ENCODE measurements at places on chromosomes 7 and 10.

DNA sequence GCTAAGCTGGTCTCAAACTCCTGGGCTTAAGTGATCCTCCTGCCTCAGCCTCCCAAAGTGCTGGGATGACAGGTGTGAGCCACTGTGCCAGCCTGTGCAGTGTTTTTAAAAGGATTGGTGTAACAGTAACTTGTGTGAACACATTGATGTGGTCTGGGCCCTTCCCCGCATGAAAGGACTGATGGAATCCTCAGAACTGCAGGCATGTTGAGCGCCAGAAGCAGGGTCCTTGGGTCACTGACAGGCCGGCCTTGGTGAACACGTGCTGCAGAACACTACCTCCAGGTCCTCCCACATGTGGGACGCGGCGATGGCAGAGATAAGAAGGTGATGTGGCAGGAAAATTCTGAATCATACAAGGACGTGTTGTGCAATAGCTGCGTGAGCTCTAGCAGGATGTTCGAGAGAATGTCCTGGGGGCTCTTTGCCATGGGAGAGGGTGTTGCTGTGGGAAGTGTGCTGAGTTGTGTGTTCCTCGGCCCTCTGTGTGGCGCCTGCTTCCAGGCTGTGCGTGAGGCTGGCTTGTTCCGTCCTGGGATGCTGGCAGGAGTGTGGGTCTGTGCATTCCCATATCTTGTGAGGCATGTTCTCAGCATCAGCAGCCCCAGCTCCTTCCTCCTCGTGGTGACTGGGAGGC, 68.2 kb downstream of the DNAJB6 start:
- peak; percentile 94 for DNase-seq

GRCh38 chr7:74481458-74482196, 27.9 kb downstream of the GTF2IRD1 start:
- DNase-seq, result no peak

GRCh38 chr10:37434091-37434490, 308.7 kb downstream of the ANKRD30A start:
- no peak for DNase-seq

DNA sequence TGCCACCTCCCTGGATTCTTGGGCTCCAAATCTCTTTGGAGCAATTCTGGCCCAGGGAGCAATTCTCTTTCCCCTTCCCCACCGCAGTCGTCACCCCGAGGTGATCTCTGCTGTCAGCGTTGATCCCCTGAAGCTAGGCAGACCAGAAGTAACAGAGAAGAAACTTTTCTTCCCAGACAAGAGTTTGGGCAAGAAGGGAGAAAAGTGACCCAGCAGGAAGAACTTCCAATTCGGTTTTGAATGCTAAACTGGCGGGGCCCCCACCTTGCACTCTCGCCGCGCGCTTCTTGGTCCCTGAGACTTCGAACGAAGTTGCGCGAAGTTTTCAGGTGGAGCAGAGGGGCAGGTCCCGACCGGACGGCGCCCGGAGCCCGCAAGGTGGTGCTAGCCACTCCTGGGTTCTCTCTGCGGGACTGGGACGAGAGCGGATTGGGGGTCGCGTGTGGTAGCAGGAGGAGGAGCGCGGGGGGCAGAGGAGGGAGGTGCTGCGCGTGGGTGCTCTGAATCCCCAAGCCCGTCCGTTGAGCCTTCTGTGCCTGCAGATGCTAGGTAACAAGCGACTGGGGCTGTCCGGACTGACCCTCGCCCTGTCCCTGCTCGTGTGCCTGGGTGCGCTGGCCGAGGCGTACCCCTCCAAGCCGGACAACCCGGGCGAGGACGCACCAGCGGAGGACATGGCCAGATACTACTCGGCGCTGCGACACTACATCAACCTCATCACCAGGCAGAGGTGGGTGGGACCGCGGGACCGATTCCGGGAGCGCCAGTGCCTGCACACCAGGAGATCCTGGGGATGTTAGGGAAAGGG, 913 bp downstream of the NPY start:
- no peak for DNase-seq

GRCh38 chr7:16739863-16740622, 13.5 kb upstream of the TSPAN13 start:
- DNase-seq, result peak; percentile 97

DNA sequence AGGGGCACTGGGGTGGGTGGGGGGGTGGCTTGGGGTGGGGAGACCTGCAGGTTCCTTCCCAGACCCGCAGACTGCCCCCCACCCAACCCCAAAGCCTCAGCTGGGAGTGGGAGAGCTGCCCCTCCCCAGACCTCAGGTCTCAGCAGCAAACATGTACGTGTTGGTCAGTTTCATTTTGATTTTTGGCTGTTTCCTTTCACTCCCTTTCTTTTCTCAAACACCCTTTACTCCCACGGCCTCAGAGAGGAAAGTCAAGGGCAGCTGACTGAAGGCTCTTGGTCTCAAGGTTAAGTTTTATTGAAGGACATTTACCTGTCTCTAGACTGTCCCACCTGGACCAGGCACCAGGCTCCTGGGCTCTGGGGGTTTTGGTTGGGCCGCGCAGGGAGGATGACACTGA, 34.1 kb upstream of the HSPB1 start:
- DNase-seq, result no peak

DNA sequence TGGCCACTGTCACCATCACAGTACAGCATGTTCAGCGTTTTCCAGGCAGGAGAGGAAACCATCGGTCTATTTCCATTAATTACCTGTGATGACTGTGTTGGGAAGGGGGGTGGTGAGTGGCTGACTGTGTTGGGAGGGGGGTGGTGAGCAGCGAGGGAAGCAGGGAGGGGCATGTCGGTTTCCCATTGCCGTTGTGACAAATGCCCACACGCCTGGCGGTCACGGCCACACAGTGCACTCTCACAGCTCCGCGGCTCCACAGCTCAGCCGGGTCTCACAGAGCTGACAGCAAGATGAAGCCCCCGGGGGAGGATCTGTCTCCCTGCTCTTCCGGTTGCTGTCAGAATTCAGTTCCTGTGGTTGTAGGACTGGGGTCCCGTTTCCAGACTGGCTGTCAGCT, 39.0 kb downstream of the AP5Z1 start:
- DNase-seq, result no peak

DNA sequence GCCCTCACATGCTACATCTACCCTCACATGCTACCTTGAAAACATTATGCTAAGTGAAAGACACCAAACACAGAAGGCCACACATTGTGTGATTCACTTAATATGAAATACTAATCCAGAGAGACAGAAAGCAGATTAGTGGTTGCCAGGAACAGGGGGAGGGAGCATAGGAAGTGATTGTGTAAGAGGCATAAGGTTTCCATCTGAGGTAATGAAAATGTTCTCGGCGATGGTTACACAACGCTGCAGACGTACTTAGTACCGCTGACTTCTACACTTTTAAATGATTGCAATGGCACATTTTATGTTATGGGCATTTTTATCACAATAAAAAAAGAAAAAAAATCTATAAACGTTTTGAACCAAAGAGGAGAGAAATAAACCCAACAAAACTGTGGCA, 742.3 kb downstream of the TYW1 start:
- DNase-seq, result peak; percentile 0

DNA sequence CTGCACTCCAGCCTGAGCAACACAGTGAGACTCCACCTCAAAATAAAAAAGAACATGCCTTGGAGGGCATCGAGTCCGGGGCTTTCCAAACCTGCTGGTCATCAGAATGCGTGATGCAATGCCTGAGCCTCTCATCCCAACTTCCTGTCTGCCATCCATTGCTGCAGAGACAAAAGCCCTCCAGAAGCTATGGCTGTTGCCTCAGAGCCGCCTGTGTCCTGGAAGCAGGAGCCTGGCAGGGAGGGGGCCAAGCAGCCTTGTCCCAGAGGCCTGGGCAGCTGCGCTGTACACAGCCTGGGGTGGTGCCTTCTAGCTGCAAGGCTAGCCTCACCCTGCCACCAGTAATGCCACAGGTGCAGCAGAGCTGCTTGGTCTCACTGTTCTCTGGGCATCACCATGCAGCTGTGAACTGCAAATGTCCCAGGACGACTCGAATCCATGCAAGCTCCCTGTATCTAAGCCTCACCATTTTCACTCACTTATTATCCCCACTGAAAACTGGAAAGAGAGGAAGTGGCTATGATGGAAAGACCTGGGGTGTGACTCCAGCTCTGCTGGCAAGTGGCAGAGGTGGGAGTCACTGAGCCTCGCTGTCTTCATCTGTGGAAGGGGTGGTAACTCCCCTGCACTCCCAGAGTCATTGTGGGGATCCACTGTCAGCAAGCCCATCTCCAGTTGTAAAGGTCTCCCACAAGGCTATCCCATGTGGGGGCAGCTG, 7.0 kb downstream of the ALOX5 start:
- DNase-seq, result no peak

DNA sequence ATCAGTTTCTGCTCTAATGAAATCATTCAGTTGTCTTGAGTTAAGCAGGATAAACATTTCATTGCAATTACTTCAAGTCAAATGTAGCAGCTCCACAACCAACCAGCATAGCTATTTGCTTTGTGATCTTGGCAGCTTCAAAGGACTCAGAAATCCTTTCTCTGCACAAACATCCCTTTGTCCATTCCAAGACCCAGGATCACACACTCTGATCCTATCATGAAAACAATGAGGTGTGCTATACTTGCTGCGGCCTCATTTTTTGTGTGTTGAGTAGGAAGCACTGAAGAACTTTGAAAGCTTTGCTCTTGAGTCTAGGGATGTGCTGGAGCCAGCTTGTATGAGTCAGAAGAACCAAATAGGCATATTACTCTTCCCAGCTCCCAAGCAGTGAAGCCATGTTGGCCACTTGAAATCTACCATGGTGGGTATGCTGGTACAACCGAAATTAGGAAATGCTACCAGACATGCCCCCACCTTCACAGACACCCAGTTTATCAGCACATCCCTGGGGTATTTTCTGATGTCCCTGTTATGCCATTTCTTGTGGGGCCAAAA, 199.4 kb upstream of the PRSS58 start:
- no peak for DNase-seq

GRCh38 chr10:72050873-72051272, 37.5 kb downstream of the SPOCK2 start:
- no peak for DNase-seq

GRCh38 chr7:106367018-106367420, 82.2 kb upstream of the NAMPT start:
- peak; percentile 38 for DNase-seq

Data from foreskin fibroblast (primary cell).